ENCODE measurements at places on chromosomes 5 and 9.

- no peak for DNase-seq
These were observed 145.0 kb downstream of the CAAP1 start for GRCh38 chr9:26747611-26748010.

- DNase-seq, result no peak
These were observed 3.5 kb downstream of the ELAVL2 start for GRCh38 chr9:23822261-23823169.

- no peak for DNase-seq
These were observed 90.3 kb downstream of the ANKRD55 start for GRCh38 chr5:56142614-56143372.

DNA sequence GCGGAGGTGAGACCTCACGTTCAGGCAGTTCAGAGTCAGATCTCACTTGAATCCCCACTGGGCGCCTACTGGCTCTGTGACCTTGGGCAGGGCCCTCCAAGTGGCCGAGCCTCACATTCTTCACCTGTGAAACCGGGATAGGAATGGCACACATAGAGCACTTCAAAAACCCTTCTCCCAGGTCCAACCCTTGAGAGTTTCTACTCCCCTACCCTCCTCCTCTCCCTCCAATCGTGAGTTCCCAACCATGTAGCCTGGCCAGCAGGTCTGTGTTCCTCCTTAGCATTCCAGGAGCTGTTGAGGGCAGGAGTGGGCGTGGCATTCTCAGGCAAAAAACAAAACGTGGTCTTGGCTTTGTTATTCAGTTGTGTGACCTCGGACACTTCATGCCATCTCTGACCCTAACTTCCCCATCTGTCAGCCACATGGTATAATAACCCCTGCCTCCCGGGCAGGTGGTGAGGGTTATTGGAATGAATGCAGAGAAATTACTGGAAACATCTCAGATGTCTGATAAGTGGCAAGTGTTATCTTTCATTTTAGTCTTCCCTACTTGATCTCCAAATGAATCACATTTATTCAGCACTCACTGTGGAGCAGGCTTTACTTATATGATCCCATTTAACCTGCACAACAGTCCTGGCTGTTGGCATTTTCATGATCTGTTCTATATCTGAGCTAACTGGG, 112.8 kb upstream of the BOD1 start:
- no peak for DNase-seq

GRCh38 chr5:179211068-179211467, 134.2 kb downstream of the ADAMTS2 start:
- DNase-seq, result no peak

GRCh38 chr9:129576546-129577543, 44.1 kb downstream of the C9orf50 start:
- DNase-seq, result no peak

DNA sequence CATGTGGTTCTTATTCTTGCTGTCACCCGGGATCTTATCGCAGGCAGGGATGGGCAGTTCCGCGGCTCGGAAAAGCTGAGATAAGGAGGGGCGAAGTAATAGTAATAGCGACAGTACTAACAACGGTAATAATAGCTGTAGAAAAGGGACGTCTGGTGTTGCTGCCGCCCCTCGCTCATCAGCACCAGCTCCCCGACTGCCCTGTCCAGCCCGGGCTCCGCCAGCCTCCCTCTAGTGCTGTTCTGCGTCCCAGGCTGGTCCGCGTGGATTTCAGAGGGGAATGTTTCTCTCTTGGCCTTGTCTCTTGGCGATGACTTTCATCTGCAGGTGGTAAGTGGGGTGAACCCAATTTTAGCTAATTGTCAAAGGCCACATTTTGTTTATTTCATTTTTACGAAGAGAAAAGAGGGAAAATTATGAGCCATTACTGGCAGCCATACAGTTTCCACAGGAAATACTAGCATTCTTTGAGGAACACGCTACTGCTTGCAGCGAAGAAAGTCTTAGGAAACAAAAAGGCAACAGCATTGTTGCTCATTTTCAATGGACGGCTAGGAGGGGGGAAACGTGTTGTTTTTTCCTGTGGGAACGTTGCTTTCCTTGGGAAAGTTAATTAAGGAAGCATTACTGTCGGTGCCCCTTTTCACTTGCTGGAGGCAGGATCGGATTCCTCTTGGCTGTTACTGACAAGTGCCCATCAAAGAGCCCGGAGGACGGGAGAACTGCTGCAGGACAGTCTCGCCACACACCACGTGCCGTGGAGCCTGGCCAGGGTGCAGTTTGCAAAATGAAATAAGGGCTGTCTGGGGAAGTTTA, 762 bp downstream of the SNCAIP start:
- peak; percentile 88 for DNase-seq

DNA sequence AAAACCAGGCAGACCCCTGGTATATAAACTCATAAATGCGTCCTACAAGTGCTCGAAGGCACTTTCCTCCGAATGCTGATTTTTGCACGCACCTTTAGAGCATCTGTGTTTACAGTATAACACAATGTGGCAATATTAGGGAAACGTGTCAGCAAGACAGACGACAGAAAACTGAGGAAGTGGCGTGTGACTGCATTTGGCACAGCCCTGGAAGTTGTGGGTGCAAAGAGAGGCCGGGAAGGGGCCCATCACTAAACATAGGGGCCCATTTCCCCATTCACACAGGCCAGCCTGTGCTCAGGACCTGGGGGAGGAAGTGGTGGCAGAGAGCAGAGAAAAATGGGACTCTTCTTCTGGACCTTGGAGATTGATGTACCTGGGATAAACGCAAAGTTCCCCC, 48.2 kb downstream of the RASGEF1C start:
- DNase-seq, result no peak

GRCh38 chr9:5352637-5353248, 13.1 kb upstream of the RLN1 start:
- no peak for DNase-seq

GRCh38 chr5:61308712-61309111, 23.3 kb upstream of the ZSWIM6 start:
- no peak for DNase-seq

DNA sequence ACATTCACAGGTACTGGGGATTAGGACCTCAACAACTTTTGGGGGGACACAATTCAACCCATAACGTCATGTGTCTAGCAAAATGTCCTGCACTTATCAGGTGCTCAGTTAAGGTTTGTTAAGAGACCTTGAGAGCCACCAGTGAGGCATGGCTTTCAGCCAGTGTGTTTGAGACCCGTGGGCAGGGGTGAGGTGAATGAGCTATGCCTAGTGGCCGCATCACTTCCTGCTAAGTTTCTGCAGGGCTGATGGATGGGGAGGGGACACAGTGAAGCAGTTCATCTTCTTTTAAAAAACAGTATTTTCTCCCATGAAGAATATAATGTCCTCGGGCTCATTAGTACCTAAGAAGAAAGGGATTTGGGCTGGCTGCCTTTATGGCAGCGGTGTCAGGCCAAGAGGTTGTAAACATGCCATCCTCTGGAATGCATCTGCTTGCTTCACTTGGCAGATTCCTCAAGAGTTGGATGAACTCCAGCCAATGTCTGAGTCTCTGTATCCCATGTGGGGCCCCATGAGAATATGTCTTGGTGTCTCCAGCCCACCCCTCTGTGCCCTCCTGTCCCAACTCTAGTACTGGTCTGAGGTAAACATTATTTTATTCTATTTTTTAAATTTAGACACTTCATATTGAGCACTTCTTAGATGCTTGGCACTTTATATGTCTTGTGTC, 282.2 kb downstream of the CWC27 start:
- DNase-seq, result no peak

DNA sequence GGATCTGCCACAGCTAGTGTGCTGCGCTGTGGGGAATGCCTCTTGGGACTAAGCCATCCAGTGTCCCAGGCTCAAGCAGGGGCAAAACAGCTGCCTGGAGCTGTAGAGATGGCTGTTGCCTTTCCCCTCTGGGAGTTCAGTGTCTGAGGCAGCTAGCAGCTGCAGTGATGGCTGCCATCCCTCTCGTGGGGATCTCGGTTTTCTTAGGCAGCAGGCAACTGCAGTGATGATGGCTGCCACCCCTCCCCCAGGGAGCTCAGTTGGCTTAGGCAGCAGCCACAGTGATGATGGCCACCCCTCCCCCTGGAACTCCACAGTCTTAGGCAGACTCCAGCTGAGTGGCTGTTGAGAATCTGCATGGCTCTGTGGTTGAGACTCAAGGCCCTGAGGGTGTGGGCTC, 1389.2 kb upstream of the NUDT12 start:
- DNase-seq, result no peak

DNA sequence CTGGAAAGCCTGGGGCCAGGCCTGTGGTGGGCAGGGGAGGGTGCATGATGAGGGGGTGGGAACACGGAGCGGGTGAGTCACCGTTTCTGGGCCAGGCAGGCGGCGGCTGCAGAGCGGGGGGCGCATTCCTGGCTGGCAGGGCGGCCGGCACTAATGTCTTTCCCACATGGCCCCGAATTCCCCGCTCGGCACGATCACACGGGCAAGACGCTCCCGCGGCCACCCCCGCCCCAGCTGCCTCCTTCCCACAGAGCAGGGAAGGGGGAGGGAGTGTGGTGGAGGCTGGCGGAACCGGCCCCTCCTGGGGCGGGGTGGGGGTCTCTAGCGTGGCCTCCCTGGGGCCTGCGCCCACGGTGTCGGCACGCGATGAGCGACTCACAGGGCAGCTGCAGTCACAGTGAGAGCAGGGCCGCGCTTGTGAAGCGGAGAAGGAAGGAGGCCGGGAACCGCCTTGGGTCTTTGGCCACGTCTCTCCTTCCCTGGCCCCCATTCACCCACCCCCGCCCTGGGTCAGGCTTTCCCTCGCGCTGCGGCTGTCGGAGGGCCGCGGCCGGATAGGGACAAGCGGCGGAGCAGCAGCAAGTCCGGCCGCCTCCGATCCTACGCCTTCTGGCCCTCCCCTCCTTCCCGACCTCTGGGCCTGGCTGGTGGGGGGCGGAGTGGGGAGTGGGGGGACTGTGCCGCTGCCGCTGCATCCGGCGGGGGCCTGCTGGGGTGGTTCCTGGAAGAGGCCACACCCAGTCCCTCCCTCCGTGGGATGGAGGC, 48.9 kb downstream of the CXXC5 start:
- peak; percentile 56 for DNase-seq

DNA sequence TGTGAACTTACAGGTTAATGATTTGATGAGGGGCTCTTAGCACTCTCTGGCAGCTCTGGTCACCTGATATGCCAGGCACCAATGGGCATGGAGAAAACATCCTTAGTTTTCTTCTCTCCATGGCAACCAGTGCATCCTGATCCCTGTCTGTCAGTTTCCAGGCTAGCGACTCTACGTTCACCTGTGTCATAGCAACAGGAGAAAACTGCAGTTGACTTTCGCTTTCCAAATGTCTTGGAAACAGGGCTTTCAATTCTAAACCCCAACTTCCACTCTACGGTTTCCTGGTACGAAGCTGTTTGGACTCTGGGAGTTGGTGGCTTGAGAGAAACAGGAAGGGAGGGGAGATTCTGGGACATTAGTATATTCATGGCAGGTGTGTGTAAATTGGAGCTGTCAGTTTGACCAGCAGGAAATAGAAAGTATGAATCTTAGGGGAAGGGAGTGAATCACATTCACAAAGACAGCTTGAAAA, 74.4 kb downstream of the SLC28A3 start:
- DNase-seq, result no peak

- DNase-seq, result no peak
These were observed 17.0 kb upstream of the SSBP2 start for GRCh38 chr5:81767938-81768337.

DNA sequence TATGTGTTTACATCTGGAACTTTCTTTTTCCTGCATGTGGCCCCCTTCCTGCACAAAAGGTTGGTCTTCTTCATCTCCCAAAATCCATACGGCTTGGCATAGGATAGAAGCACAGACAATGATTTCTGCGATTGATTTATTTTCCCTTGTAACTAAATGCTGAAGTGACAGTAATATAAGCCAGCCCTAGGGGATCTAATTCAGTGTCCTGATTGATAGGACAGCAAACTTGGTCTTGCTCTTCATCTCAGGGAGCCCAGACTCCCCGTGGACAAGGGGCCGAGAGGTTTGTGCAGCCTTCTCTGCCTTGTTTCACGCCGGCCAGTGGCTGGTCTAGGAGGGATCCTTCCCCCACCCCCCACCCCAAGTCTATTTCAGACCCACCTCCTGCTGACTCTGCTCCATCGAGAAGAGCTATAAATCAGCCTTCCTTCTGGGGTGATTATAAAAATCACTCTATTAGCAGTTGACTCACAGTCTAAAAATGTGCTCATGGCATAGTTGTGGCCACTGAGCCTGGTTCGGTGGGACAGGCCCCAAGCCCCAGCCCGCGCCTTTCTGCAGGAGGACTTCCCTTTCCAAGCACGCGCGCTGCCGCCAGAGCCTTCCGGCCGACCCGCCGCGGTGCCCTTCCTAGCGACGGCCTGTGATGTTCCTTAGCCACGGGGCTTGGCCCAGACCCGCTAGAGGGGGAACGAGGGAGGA, 89.8 kb upstream of the COL5A1 start:
- DNase-seq, result peak; percentile 91

- no peak for DNase-seq
These were observed 160.0 kb downstream of the PRR16 start for GRCh38 chr5:120624021-120624563.

DNA sequence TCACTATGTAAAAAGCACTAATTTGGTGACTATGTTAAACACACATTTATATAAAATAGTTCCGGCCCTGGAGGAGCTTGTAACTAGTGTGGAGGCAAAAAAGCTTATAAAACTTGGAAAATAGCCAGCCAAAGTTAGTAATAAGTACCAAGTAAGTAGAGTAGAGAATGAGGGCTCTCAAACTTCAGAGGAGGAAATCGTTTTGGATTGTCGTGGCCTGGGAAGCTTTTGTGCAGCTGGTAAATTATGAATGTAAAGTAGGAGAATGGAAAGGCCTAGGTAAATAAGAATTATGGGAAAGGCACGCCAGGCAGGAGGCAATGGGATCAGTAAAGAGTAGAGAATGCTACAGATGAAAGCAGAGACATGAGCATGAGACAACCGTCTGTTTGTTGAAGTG, 832.7 kb upstream of the ZNF608 start:
- no peak for DNase-seq

DNA sequence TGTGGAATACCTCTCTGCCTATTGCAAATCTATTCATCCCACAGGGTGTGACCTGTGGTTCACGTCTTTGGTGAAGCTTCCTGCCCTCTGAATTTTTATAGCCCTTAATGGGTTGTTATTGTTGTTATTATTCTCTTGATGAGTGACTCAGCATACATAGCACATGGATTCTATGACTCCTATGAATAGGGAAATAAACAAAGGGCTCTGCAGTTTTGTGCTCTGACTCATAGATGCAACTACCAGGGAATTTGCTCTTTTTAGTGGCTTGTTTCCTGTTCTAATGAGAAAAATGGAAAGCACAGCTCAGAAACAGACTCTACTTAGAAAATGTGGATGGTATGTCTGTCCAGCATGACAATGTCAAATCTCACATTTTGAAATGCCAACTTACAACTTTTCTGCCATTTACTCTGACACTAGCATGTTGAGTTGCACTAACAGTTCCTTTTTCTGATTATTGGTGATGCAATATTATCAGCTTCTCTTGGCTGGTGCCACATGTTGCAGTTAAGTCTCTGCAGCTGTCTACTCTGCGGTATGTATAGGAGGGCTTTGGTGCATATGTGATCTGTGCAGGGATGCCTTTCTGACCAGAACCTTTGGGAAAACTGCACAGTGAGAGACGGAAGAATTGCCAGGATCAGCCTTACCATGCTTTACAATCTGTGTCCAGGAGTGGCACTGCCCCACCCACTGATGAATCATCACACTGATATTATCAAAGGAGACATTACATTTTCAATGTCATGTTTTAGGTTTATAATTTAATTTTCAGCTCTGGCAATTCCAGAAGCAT, 996.4 kb upstream of the WWC1 start:
- no peak for DNase-seq

- DNase-seq, result no peak
These were observed 474.4 kb downstream of the CDH9 start for GRCh38 chr5:26563979-26564378.
